Fibroblast of lung (primary cell): ENCODE measurements at places on chromosomes 2 and 18.

- no peak for DNase-seq
- H3K27me3 ChIP-seq: no peaks in the 10 kb centered on the region
- H3K4me3 ChIP-seq: no peak overlapping the region
- H3K36me3 ChIP-seq: no peaks in the 10 kb centered on the region
- H3K4me1 ChIP-seq: no peaks in the 10 kb centered on the region
Observed at GRCh38 chr2:32558492-32558891, 69.4 kb upstream of the TTC27 start.

- no peaks in the 10 kb centered on the region for H3K27me3 ChIP-seq
- H3K4me1 ChIP-seq: no peaks in the 10 kb centered on the region
- peaks cover 2% of the 10 kb centered on the region for H3K36me3 ChIP-seq
- H3K4me3 ChIP-seq: no peak overlapping the region
- DNase-seq: no peak
Observed at GRCh38 chr2:148781544-148781943, 93.5 kb upstream of the KIF5C start.

DNA sequence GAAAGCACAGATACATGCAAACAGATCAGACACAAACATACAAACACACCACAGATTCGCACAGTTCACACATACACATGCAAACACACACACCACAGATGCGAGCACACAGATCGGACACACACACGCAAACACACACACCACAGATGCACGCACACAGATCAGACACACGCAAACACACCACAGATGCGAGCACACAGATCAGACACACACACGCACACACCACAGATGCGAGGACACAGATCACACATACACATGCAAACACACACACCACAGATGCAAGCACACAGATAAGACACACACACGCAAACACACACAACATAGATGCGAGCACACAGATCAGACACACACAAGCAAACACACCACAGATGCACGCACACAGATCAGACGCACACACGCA lies 149.0 kb downstream of the PXDN start:
- H3K36me3 ChIP-seq: no peaks in the 10 kb centered on the region
- no peak for DNase-seq
- H3K27ac ChIP-seq: no peak overlapping the region
- peaks cover 33% of the 10 kb centered on the region for H3K4me1 ChIP-seq

GRCh38 chr2:188919824-188920223 lies 54.3 kb upstream of the COL3A1 start:
- no peaks in the 10 kb centered on the region for H3K4me1 ChIP-seq
- no peak overlapping the region for H3K27ac ChIP-seq
- no peaks in the 10 kb centered on the region for H3K27me3 ChIP-seq
- no peaks in the 10 kb centered on the region for H3K36me3 ChIP-seq
- H3K4me3 ChIP-seq: no peak overlapping the region
- DNase-seq: no peak

- H3K4me3 ChIP-seq: peak within 1 kb of the TSS; percentile 44
- no peak within 1 kb of the TSS for H3K27ac ChIP-seq
- peak; percentile 61 for DNase-seq
Observed at GRCh38 chr18:52339891-52340371, at the start of gene DCC. Gene DCC (plus strand): TSS chr18:52340197. CDS start chr18:52340788, 591 bp downstream.

- no peak overlapping the region for H3K4me3 ChIP-seq
- no peak for DNase-seq
- peaks cover 10% of the 10 kb centered on the region for H3K4me1 ChIP-seq
- H3K27me3 ChIP-seq: no peaks in the 10 kb centered on the region
Observed at GRCh38 chr2:27854229-27854862, 35.8 kb downstream of the RBKS start.

DNA sequence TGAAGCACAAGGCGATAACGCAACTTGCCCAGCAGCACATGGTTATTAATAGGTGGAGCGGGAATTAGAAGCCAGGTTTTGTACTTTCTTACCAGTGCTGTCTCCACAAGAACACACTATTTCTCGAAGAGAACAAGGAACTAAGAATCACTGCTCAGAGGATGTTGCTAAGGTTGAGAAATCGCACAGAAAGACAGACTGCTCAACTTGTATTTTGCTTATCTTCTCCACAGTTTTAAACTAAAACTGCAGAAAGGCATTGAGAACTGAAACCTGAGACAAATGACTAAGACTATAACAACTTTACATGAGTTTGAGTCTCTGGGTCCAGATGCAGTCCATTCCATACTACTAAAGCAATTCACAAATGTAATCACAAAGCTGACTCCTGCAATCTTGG lies 6.2 kb downstream of the PRKD3 start:
- no peak overlapping the region for H3K27ac ChIP-seq
- peak; percentile 89 for DNase-seq
- H3K36me3 ChIP-seq: peaks cover 2% of the 10 kb centered on the region
- no peaks in the 10 kb centered on the region for H3K27me3 ChIP-seq

DNA sequence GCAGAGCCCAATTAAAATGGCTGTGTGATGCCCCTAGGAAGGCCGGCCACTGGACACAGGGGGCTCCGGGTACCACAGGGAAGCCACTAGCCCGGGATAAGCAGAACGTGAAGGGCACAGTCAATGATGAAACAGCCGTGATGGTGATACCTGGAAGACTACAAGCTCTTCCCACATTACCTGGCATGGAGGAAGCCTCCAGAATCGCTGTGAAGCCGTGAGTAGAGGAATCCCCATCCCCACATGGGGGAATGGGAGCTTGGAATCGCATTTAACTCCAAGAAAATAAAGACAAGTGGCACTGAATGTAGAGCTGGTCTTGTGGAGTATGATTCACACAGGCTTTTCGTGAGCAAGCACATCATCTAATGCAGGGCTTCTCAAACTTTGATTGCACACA lies 16.1 kb downstream of the GALNT14 start:
- H3K4me1 ChIP-seq: no peaks in the 10 kb centered on the region
- H3K27me3 ChIP-seq: no peaks in the 10 kb centered on the region
- H3K27ac ChIP-seq: no peak overlapping the region
- H3K36me3 ChIP-seq: no peaks in the 10 kb centered on the region
- DNase-seq: no peak
- no peak overlapping the region for H3K4me3 ChIP-seq

DNA sequence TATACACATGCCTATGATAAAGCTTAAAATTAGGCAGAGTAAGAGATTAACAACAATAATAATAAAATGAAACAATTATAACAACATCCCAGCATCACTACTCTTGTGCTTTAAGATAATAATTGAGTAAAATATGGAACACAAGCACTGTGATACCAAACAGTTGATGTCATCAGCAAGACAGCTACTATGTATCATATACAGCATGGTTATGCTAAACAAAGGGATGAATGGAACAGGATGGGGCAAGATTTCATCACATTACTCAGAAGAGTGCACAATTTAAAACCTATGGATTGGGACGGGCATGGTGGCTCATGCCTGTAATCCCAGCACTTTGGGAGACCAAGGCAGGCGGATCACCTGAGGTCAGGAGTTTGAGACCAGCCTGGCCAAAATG lies 1221.0 kb downstream of the SUCLG1 start:
- H3K36me3 ChIP-seq: no peaks in the 10 kb centered on the region
- no peak overlapping the region for H3K4me3 ChIP-seq
- no peaks in the 10 kb centered on the region for H3K4me1 ChIP-seq
- no peaks in the 10 kb centered on the region for H3K27me3 ChIP-seq
- H3K27ac ChIP-seq: no peak overlapping the region
- no peak for DNase-seq

DNA sequence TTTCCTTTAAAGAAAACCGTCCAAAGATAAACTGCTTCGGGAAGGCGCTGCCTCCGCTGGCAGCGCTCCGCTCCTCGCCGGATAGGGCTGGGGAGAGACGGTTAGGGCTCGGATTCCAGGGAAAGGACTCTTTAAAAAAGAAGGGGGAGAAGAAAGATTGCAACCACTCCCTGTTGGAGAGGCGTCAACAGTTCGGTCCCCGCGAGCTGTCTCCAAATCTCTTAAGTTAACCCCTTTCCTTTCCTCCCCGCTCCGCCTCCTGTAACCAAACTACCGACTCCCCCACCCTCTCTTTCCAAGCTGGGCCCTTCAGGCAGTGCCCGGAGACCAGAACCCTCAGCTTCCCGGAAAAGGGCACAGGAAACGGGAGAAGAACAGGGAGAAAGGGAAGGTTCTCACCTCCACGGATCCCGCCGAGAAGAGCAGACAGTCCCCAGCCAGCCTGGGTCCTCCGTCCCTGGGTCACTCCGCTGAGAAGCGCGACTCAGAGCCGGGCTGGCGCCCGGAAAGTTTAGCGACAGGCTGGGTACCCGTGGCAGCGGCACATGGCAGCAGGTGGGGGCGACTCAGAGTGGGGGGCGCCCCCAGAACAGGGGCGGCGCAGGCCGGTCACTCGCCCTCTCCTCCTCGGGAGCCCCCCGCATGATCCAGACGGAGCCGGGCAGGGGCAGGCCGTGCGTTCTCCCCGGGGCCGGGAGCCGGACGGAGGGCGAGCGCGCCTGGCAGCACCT lies 675 bp downstream of the FZD5 start:
- peak overlapping the region; percentile 78 for H3K4me3 ChIP-seq
- H3K27ac ChIP-seq: no peak overlapping the region
- H3K36me3 ChIP-seq: no peaks in the 10 kb centered on the region
- H3K27me3 ChIP-seq: no peaks in the 10 kb centered on the region
- peak; percentile 38 for DNase-seq
- no peaks in the 10 kb centered on the region for H3K4me1 ChIP-seq

GRCh38 chr2:199527071-199527470 lies 69.3 kb upstream of the SATB2 start:
- H3K4me1 ChIP-seq: no peaks in the 10 kb centered on the region
- no peaks in the 10 kb centered on the region for H3K36me3 ChIP-seq
- no peak for DNase-seq
- H3K4me3 ChIP-seq: no peak overlapping the region

DNA sequence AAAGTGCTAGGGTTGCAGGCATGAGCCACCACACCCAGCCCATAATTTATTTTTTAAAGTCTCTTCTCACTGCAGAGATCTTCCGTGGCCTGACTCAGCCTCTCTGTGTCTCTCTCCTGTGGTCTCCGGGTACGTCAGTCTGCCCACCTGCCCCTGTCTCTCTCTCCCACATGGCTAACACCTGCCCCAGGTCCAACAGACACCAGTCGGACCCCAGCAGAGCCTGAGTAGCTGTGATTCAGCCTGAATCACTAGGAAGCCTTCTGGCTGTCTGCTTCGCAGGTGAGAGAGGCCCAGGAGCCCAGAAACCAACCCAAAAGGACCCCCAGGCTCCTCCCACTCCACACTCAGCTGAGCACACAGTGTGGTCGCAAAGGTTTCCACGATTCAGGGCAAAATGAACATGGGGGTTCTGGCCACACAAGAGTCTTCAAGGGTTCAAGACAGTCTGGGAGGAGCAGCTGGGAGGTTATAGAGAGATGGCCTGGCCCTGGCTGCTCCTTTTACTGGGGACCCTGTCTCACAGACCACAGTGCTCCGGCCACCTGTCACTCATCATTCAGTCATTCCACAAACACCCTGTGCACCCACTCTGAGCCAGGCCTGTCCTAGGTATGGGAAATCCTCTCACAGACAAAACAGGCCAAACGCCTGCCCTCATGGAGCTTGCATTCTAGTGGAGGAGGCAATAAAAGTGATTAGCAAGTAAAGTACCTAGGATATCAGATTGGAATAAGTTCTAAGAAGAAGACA lies 8.6 kb downstream of the RUFY4 start:
- H3K4me3 ChIP-seq: no peak overlapping the region
- no peaks in the 10 kb centered on the region for H3K36me3 ChIP-seq
- peaks cover 6% of the 10 kb centered on the region for H3K27me3 ChIP-seq
- H3K27ac ChIP-seq: no peak overlapping the region
- no peak for DNase-seq
- no peaks in the 10 kb centered on the region for H3K4me1 ChIP-seq

- no peaks in the 10 kb centered on the region for H3K27me3 ChIP-seq
- no peaks in the 10 kb centered on the region for H3K4me1 ChIP-seq
- peak; percentile 3 for DNase-seq
- H3K36me3 ChIP-seq: no peaks in the 10 kb centered on the region
- no peak overlapping the region for H3K27ac ChIP-seq
Observed at GRCh38 chr18:26813043-26813442, 52.5 kb downstream of the AQP4 start.

GRCh38 chr2:127226520-127227263 lies 6.6 kb upstream of the CYP27C1 start:
- H3K36me3 ChIP-seq: no peaks in the 10 kb centered on the region
- no peak overlapping the region for H3K27ac ChIP-seq
- peaks cover 4% of the 10 kb centered on the region for H3K4me1 ChIP-seq
- no peak overlapping the region for H3K4me3 ChIP-seq

- no peak overlapping the region for H3K27ac ChIP-seq
- H3K27me3 ChIP-seq: no peaks in the 10 kb centered on the region
- H3K36me3 ChIP-seq: no peaks in the 10 kb centered on the region
- DNase-seq: no peak
- peaks cover 24% of the 10 kb centered on the region for H3K4me1 ChIP-seq
Observed at GRCh38 chr2:17591846-17592245, 51.4 kb downstream of the VSNL1 start.
